D341Med (cell line): ENCODE measurements at places on chromosomes 5 and 9.

DNA sequence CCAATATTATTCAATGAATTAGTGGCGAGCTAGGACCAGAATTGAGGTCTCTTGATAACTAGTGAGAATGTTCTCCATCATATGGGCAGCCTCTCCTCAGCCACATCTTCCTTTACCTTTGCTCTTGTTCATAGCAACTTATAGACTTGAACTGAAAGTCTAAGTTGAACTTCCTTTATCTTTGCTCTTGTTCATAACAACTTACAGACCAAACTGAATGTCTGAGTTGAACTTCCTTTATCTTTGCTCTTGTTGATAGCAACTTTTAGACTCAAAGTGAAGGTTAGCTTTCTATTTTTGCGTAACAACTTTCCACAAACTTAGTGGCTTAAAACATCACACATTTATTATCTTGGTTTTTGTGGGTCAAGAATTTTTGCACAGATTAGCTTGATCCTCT is 146.4 kb upstream of the C9orf72 start:
- no peak for DNase-seq

- no peak for DNase-seq
Observed at GRCh38 chr5:148145916-148146315, 22.4 kb upstream of the SPINK14 start.

DNA sequence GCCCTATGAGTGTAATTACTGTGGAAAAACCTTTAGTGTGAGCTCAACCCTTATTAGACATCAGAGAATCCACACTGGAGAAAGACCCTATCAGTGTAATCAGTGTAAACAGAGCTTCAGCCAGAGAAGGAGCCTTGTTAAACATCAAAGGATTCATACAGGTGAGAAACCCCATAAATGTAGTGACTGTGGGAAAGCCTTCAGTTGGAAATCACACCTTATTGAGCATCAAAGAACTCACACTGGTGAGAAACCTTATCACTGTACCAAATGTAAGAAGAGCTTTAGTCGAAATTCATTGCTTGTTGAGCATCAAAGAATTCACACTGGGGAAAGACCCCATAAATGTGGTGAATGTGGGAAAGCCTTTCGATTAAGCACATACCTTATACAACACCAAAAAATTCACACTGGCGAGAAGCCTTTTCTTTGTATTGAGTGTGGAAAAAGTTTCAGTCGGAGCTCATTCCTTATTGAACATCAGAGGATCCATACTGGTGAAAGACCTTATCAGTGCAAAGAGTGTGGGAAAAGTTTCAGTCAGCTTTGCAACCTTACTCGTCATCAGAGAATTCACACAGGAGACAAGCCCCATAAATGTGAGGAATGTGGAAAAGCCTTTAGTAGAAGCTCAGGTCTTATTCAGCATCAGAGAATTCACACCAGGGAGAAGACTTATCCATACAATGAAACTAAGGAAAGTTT is 9.9 kb downstream of the ZNF189 start:
- no peak for DNase-seq

- no peak for DNase-seq
Observed at GRCh38 chr5:74995926-74996325, 56.4 kb downstream of the GCNT4 start.

DNA sequence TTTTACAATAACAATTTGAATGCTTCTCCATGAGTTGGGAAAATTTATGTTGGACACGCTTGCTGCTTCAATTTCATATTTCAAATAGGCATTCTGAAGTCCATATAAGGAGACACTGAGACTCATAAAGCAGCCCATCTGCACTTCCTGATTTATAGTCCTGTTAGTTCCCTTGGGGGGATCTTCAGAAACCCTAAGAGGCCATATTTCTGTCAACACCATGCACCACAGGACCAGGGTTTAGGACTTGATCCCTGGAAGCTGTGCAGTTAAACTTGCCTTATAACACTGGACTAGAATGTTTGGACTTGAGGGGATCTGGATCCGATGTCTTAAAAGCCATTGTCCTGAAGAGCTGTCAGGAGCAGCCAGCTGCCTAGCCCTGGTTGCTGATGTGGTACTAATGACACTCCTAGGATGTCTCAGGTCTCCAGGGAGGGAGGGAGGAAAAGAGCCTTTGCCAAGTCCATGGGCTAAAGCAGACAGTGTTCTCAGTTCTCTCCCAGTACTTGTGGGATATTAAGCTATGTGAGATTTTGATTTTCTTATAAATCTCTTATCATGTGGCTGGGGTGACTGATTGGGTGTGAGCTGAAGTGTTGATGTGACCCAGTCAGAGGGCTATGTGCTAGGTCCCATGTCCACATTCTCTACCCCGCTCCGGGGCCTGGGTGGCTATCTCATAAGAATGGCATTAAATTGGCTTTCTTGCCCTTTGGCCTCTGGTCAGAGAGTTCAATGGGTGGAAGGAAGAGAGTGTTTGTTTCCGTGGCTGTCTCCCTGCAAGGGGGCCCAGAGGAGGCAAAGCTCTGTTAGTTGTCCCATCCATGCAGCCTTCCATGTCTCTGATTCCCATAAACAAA is 399.8 kb downstream of the OSTF1 start:
- no peak for DNase-seq

GRCh38 chr9:3762076-3762475 is 236.3 kb upstream of the RFX3 start:
- DNase-seq: no peak
